ENCODE measurements at places on chromosomes 2 and 18. TPM values are rescaled to one million over a fixed set of nuclear protein-coding genes. Genes with fewer than 3 reads are reported as not detected.

DNA sequence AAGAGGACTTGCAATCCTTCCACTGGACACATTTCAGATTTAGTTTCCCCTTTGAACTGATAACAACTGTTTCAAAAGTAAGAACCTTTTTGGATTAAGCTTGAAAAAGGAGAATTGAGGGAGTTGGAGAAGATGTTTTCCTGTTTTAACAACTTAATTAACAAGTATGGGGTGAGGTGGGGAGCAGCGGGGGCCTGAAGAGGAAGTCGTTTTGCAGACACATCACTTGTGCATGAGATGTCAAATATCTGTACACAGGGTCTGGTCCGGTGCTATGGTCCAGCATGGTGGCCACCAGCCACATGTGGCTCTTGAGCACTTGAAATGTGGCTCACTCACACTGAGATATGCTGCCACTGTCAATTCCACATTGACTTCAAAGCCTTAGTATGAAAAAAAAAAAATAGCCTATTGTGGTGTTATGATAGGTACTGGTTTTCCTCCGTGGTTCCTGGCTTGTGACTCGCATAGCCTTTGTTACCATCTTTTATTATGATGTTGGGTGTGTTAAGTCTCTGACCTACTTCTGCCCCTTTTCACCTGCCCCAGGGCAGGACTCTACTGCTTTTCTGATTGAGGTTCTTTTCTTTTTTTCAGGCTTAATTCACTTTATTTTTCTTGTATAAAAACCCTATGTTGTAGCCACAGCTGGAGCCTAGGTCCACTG lies 205.5 kb downstream of the BCL2 start:
- no peaks in the 10 kb centered on the region for H3K27me3 ChIP-seq
- no peaks in the 10 kb centered on the region for H3K36me3 ChIP-seq
- no peak overlapping the region for H3K27ac ChIP-seq
- DNase-seq: no peak
- H3K4me1 ChIP-seq: peaks cover 2% of the 10 kb centered on the region
- no peak overlapping the region for H3K4me3 ChIP-seq

- no peak for DNase-seq
- H3K4me3 ChIP-seq: no peak overlapping the region
- H3K27ac ChIP-seq: no peak overlapping the region
- H3K27me3 ChIP-seq: no peaks in the 10 kb centered on the region
Measured at GRCh38 chr2:129802290-129802689, 177.2 kb upstream of the RAB6C start.

DNA sequence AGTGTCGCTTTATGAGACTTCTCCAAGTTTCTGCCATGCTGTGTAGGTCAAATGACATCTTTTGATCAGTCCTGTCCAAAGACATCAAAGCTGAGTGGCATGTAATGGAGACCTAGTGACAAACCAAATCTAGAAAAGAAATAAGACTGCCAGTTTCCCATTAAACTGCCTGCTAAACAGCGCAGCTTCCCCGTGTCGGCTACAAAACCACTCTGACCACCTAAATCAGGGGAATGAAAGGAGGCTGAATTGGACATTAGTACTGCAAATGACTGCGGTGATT lies 57.7 kb downstream of the TSHZ1 start:
- no peak overlapping the region for H3K4me3 ChIP-seq
- H3K4me1 ChIP-seq: peaks cover 27% of the 10 kb centered on the region
- no peak overlapping the region for H3K27ac ChIP-seq
- no peaks in the 10 kb centered on the region for H3K36me3 ChIP-seq
- no peaks in the 10 kb centered on the region for H3K27me3 ChIP-seq
- no peak for DNase-seq

DNA sequence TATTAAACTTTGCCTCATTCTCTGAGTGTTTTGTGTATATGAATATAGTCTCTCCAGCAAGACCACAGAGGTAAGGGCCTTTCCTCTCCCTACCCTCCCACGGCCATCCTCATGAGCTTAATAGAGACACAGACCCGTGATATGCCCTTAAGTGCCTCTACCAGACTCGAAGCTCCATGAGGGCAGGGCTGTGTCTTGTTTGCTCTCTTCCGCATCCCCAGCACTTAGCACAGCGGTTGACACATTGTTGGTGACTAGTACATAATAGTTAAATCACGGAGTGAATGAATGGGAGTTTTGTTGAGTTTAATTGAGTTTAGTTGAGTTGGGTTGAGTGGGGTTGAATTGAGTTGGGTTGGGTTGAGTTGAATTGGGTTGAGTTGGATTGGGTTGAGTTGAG lies 122.3 kb downstream of the ZFP36L2 start:
- peaks cover 5% of the 10 kb centered on the region for H3K36me3 ChIP-seq
- no peak overlapping the region for H3K4me3 ChIP-seq

- no peak for DNase-seq
- no peaks in the 10 kb centered on the region for H3K27me3 ChIP-seq
- H3K27ac ChIP-seq: no peak overlapping the region
- H3K36me3 ChIP-seq: no peaks in the 10 kb centered on the region
- H3K4me1 ChIP-seq: no peaks in the 10 kb centered on the region
Measured at GRCh38 chr2:18900691-18901141, 311.3 kb upstream of the NT5C1B start.

DNA sequence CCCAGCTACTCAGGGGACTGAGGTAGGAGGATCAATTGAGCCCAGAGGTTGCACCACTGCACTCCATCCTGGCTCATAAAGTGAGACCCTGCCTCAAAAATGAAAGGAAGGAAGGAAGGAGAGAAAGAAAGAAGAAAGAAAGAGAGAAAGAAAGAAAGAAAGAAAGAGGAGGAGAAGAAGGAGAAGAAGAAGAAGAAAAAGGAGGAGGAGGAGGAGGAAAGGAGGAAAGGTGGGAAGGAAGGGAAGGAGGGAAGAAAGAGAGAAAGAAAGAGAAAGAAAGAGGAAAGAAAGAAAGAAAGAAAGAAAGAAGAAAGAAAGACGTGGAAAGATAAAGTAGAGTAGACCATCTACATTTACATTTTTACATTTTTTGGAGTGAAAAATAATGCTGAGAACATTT lies 39.8 kb downstream of the FAM124B start:
- no peaks in the 10 kb centered on the region for H3K4me1 ChIP-seq
- H3K4me3 ChIP-seq: no peak overlapping the region
- no peak overlapping the region for H3K27ac ChIP-seq
- no peaks in the 10 kb centered on the region for H3K36me3 ChIP-seq

GRCh38 chr18:12516049-12516630 lies 108.4 kb downstream of the PRELID3A start:
- H3K36me3 ChIP-seq: peaks cover 7% of the 10 kb centered on the region
- H3K4me3 ChIP-seq: no peak overlapping the region
- H3K4me1 ChIP-seq: peaks cover 8% of the 10 kb centered on the region
- no peak for DNase-seq
- no peaks in the 10 kb centered on the region for H3K27me3 ChIP-seq
- no peak overlapping the region for H3K27ac ChIP-seq

DNA sequence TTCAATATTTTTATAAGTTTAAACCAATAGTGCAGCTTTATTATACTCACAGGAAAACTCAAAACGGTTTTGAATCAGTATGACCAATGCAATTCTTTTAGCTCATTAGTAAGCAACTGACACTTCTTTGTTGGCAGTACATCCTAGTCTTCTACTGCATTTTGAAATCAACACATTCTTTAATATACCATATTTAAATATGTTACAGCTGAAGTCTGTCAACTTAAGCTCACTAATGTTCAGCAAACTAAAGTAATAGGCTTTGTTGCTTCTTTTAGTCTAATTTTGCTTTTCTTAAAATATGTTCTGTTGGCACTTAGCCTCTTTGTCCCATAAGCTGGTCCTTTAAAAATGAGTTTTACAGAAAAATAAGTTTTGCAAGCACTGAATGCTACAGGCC lies 55.4 kb upstream of the CCBE1 start:
- no peak overlapping the region for H3K27ac ChIP-seq
- no peaks in the 10 kb centered on the region for H3K27me3 ChIP-seq
- no peak for DNase-seq
- no peaks in the 10 kb centered on the region for H3K36me3 ChIP-seq

GRCh38 chr2:3610881-3611505 lies 16.1 kb downstream of the COLEC11 start:
- peaks cover 4% of the 10 kb centered on the region for H3K27me3 ChIP-seq
- no peak overlapping the region for H3K27ac ChIP-seq
- H3K4me1 ChIP-seq: no peaks in the 10 kb centered on the region
- no peak overlapping the region for H3K4me3 ChIP-seq
- H3K36me3 ChIP-seq: peaks cover 5% of the 10 kb centered on the region
- no peak for DNase-seq

- H3K4me3 ChIP-seq: no peak overlapping the region
- H3K36me3 ChIP-seq: peaks cover 8% of the 10 kb centered on the region
- no peaks in the 10 kb centered on the region for H3K27me3 ChIP-seq
- H3K4me1 ChIP-seq: peaks cover 3% of the 10 kb centered on the region
- H3K27ac ChIP-seq: no peak overlapping the region
- DNase-seq: no peak
Measured at GRCh38 chr2:217804791-217805667, 197.8 kb downstream of the TNS1 start.

DNA sequence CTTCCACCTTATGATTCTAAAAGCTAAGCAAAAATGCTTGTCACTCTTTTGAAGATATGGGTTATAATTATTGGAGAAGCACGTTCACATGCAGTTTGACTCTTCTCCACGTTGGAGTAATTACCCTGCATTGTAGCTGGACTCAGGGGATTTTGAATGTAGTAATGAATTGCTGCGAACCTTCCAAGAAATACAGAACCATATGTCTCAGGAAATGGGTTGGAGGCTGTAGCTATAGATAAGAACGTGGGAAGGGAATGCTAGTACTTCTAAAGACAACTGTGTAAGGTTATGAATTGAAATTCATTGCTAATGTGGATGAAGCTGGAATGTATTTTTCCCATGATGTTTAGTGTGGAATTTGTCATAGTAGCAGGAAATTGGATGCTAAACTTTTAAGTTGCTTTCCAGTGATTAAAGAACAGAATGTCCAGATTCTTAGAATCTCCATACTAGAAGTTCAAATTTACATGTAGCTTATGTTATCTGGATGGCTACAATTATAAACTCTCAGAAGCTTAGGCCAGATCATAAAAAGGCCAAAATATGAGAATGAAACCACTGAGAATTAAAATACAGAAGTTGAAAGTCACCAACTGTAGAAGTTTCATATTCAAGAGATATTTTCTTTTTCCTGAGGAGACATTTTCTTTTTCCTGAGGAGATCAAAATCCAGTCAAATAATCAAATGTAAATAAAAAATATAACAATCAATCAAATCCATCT lies 27.3 kb upstream of the SPOPL start:
- no peaks in the 10 kb centered on the region for H3K27me3 ChIP-seq
- H3K27ac ChIP-seq: no peak overlapping the region
- no peaks in the 10 kb centered on the region for H3K4me1 ChIP-seq

BCL2 gene
- total RNA-seq: 2.3 TPM

ATG16L1 gene
- 36.4 TPM for total RNA-seq

ABCG8 gene
- total RNA-seq: 0.25 TPM

CIB4 gene
- total RNA-seq: not detected

ANKRD30B gene
- not detected for total RNA-seq

NAT8 gene
- total RNA-seq: not detected

HIBCH gene
- total RNA-seq: 26.5 TPM

OXER1 gene
- total RNA-seq: 2.7 TPM

POTEE gene
- 2.2 TPM for total RNA-seq

LYPD6 gene
- total RNA-seq: 4.8 TPM

SATB2 gene
- 22.1 TPM for total RNA-seq
